ENCODE measurements at places on chromosomes 5 and 9.
A peak's percentile ranks its signal among the peaks of the same experiment; 100 is the strongest.

DNA sequence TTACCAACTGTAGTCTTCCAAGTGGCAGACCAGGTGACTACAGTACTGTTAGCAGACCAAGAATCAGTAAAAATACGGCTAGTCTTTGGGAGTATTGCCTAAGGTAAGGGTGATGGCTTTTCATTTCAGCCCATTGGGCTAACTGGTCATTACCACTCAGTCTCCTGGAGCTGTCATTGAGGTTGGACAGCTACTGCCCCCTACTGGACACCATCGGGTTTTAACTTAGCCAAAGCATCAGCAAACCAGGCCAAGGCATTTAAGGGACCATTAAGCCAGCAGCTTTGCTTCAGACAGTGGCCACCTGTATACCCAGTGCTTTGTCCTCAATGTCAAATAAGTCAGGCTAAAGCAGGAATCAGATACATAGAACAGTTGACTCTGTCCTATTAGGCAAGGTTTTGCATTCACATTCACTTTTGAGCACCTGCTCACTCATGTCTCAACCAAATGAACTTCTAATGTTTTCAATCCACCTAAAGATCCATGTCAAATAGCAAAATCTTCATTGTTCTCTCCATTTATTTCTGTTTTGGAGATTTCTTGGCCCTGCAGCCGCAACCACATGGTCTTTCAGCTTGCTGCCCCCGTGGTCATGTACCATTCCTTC is 117.2 kb downstream of the INVS start:
- peak; percentile 67 for DNase-seq

DNA sequence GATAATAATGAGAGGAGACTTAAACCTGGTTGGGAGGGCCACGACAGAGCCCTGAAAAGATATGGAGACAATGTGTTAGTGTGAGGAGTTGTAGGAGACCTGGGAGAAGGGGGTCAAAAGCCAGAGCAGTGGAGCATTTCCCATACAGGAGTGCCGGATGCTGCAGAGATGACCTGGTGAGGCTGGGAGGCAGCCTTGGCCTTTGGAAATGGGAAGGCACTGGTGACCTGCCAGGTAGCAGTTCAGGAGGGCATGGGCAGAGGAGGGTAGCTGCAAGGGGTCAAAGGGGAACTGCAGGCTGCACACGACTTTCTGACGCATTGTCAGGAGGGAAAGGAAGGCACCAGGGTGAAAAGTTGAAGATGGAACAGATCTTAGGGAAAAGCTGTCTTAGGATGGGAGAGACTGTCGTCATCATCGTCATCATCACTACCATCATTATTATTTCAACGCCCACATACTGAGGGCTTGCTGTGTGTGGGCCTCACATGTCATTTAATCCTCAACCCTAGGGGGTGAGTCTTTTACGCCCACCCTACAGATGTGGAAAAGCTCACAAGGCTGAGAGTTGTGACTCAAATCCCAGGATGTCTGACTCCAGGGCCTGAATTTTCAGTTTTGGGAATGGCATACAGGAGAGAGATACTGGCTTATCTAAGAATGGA is 13.3 kb downstream of the ARAP3 start:
- no peak for DNase-seq

- DNase-seq, result no peak
Observed at GRCh38 chr9:133938753-133939152, 53.4 kb downstream of the VAV2 start.

DNA sequence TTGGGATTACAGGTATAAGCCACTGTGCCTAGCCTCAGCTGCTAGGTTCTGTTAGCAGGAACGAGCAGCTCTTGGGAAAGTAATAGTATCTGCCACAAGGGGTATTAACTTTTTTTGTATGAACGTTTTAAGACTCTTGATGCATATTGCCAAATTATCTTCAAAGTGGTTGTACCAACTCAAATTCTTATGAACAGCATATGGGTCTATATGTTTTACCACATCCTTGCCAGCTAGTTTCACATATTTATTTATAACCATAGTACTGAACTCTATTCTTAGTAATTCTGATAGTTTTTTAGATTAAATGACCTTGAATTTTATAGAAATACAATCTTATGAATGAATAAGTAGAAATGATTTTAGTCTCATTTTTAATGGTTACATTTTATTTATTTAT is 80.9 kb downstream of the HSPA4 start:
- no peak for DNase-seq

- no peak for DNase-seq
Observed at GRCh38 chr9:127384016-127384730, 12.8 kb upstream of the SLC2A8 start.

DNA sequence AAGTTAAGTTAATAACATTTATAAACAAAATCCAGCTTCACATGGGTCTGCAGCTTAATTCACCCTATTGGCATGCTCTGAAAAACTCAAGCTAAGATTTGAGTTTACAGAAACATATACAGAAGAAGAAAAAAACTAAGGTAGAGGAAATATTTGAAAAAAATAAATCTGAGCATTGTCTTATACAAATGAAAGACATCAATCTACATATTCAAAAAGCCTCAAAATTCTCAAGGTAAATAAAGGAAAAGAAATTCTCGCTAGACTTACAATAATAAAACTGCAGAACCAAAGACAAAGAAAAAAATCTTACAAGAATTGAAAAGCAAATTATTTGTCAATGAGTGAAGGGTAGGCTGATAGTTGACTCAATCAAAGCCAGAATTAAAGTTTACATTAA is 493.4 kb downstream of the CETN3 start:
- no peak for DNase-seq
